ENCODE measurements at places on chromosomes 2 and 18.
A peak's percentile ranks its signal among the peaks of the same experiment; 100 is the strongest.

- H3K36me3 ChIP-seq, result no peaks in the 10 kb centered on the region
- no peak overlapping the region for H3K27ac ChIP-seq
- no peaks in the 10 kb centered on the region for H3K4me1 ChIP-seq
- DNase-seq, result no peak
- no peaks in the 10 kb centered on the region for H3K27me3 ChIP-seq
- no peak overlapping the region for H3K4me3 ChIP-seq
Measured at GRCh38 chr2:56130463-56131070, 53.2 kb upstream of the CCDC85A start.

DNA sequence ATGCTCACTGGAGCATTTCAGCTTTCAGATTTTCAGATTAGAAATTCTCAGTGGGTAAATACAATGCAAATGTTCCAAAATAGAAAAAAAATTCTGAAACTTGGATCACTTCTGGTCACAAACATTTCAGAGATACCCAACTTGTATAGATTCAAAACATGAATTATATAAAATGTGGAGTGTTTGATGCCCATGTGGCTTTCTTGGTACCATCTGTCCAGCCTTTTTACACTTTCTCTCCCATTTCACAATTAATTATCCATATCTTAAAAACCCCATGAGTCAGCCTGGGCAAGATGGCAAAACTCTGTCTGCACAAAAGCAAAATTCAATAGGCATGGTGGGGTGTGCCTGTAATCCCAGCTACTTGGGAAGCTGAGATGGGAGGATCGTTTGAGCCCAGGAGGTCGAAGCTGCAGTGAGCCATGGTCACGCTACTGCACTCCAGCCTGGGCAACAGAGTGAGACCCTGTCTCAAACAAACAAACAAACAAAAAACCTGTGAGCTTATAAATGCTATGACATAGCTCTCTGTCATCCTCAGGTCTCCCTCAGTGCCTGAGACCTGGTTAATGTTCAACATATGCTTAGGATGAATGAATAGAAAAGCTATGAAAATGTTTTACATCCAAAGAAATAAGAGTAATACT is 146.3 kb upstream of the TTC39C start:
- H3K4me3 ChIP-seq, result no peak overlapping the region
- no peaks in the 10 kb centered on the region for H3K27me3 ChIP-seq
- no peak for DNase-seq
- no peaks in the 10 kb centered on the region for H3K4me1 ChIP-seq

DNA sequence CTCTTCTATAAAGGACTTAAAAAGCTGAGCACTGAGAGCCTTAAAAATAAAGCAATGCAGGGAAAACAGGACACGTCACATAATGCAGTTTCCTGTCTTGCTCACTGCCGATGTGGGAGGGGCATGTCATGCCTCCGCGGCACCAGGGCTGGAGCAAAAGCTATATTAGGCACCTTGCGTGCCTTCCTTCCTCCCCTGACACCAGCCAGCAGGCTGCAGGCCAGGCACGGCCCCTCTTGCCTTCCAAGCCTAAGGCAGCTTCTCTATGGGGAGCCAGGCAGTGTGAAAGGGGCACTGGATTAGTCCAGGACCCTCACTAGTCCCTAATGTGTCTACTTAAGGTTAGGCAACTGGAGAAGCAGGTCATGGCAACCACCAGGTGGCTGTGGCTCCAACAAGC is 26.3 kb downstream of the MRPL35 start:
- H3K4me3 ChIP-seq, result no peak overlapping the region
- no peaks in the 10 kb centered on the region for H3K36me3 ChIP-seq
- DNase-seq, result peak; percentile 71
- peak overlapping the region; percentile 78 for H3K27ac ChIP-seq
- H3K4me1 ChIP-seq, result peaks cover 22% of the 10 kb centered on the region

DNA sequence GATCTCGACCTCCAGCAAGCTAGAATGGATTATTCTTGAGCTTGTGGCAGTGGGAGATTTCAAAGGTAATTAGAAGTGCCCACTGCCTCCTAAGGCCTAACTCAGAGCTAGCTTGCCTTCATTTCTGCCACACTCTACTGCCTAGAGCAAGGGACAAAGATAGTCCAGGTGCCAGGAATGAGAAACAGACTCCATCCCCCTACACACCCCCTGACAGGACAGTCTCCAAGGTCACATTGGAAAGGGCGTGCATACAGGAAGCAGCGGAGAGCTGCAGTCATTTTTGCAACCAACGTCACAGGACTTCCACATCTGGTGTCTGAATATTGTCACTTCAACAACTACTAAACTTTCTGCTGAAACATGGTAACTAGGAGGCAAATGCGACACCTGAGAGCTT is 101.0 kb upstream of the SH3BP4 start:
- H3K4me3 ChIP-seq, result no peak overlapping the region
- DNase-seq, result no peak
- no peaks in the 10 kb centered on the region for H3K36me3 ChIP-seq
- no peak overlapping the region for H3K27ac ChIP-seq
- no peaks in the 10 kb centered on the region for H3K4me1 ChIP-seq

DNA sequence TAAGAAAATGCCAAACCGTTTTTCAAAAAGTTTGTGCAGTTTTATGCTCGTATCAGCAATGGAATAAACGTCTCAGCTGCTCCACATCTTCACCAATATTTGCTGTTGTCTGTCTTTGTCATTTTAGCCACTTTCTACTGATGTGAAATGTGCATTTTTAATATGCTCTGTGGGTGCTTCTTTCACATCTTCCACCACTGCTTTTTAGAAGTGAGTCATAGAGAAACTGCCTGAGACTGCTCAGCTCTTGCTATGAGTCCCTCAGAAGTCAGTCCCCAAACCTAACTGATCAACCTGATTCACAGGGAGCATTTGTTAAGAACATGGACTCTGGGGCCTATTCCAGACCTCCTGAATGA is 41.0 kb upstream of the EPC2 start:
- no peaks in the 10 kb centered on the region for H3K27me3 ChIP-seq
- DNase-seq, result no peak
- H3K36me3 ChIP-seq, result no peaks in the 10 kb centered on the region
- H3K4me3 ChIP-seq, result no peak overlapping the region

Data from uterus (tissue), 4 donors.